ENCODE measurements at places on chromosomes 3 and 15. TPM values are rescaled to one million over a fixed set of nuclear protein-coding genes. Genes with fewer than 3 reads are reported as not detected.

MUC20 gene
- polyA plus RNA-seq, result 18.1 TPM

SCN11A gene
- 0.93 TPM for polyA plus RNA-seq

UMPS gene
- 46.7 TPM for polyA plus RNA-seq

DNAH1 gene
- polyA plus RNA-seq, result 12.7 TPM

GCSAM gene
- polyA plus RNA-seq, result 1.8 TPM
